ENCODE measurements at places on chromosomes 2 and 18.

DNA sequence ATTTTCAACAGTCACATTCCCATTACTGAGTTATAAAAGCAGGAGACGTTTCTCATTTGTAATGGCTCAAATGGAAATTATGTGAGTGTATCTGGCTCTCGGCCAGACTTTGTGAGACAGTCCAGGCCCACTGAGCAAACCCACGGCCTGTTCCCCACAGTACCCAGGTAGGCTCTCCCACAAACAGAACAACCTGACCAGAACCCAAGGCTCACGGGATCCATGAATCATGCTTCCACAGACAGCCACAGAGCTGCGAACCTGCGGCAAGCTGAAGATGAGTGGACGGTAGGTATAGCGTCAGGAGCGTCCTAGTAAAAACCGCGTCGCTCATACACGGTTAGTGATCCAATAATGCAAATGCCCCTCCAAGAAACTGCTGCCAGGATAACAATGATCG, 34.2 kb downstream of the NDUFA10 start:
- no peak for DNase-seq

DNA sequence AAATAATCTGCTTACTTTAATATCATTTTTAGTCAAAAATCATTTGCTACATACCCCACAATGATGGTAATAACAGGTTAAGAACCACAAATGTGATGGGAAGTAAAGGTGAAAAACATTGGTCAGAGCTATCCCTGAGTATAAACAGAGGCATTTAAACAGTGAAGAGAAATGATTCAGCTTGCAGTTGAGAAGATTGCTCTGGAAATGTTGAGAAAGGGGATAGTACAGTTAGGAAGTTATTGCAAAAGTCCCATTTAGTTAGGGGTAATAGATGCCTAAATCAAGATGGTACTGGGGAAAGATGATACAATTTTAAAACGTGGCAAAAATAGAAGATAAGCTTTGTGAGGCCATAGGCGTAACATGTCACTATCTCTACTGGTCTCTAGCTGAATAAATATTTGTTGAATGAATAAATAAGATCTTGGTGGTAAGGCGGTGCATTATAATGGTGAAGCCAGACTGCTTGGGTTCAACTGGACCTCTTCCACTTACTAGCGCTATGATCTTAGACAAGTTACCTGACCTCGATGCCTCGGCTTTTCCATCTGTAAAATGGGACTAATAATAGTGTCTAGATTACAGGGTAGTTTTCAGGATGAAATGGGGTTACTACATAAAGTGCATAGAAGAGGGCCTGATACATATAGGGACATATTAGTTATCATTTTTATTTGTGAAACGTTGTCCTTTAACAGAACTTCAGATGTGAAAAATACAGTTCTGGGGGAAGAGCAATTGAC, 2.0 kb upstream of the BZW1 start:
- DNase-seq: no peak

DNA sequence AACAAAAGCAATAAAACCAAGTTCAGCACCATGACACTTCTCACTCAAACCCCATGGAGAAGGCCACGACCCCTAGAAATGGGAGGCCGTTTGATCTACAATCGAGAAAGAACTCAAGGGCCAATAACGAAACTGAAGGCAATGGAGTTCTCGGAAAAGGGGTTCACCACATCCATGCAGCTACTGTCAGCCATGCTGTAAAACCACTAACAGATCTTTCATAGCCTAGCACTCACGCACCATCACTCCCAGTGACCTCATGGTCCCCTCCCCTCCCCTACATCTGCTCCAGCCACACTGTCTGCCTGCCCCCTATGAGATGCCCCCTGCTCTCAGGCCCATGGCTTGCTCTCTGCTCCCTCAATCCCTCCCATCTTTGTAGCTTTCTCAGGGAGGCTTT, 135.3 kb downstream of the TMEM163 start:
- no peak for DNase-seq

DNA sequence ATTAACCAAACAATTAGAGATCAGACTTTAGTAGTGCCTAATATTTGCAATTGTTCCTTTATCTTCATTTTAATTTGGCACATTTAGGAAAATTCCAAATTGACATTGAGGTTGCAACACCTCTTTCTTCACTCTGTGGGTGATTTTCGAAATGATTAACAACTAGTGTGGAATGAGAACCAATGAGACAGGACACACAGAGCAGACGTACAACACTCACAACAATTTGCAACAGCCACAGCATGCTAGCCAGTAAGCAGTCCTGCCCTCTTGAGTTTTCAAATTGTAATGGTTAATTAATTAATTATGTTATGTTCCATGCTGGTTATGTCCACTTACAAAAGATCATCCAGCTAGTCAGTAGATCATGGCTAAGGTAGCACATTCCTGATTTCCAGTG, 339.3 kb downstream of the LRP1B start:
- DNase-seq: no peak

GRCh38 chr2:9288681-9289338, 82.2 kb downstream of the ASAP2 start:
- no peak for DNase-seq

DNA sequence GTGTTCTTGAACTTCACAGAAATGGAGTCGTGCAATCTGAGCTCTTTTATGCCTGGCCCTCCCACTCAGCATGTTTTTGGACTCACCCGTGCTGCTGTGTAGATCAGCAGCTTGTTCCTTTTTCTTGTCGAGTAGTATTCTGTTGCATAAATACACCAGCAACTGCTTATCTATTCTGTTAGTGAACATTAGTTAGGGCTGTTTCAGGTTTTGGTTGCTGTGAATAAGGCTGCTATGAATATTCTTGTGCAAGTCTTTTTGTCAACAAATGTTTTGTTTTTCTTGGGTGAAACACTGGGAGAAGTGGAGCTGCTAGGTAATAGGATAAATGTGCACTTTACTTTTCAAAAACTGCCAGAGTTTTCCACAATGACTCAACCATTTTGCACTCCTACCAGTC, 15.3 kb upstream of the CIDEA start:
- DNase-seq: no peak

GRCh38 chr2:240884745-240885144, 11.2 kb downstream of the MAB21L4 start:
- no peak for DNase-seq

- DNase-seq: no peak
Measured at GRCh38 chr2:150122871-150123613, 364.4 kb downstream of the RND3 start.

DNA sequence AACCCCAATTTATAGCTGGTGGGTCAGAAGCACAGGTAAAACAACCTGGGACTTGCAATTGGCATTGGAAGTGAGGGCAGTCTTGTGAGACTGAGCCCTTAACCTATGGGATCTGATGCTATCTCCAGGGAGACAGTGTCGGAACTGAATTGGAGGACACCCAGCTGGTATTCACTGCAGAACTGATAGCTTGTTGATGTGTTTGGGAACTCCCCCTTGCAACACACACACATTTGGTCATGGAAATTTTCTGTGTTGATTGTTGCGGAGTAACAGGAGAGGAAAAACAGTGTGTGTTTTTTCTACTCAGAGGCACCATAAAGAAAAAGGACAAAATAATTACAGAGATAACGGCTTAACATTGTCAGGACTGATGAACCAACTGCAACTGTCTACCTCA, 16.1 kb downstream of the TPGS2 start:
- DNase-seq: no peak

DNA sequence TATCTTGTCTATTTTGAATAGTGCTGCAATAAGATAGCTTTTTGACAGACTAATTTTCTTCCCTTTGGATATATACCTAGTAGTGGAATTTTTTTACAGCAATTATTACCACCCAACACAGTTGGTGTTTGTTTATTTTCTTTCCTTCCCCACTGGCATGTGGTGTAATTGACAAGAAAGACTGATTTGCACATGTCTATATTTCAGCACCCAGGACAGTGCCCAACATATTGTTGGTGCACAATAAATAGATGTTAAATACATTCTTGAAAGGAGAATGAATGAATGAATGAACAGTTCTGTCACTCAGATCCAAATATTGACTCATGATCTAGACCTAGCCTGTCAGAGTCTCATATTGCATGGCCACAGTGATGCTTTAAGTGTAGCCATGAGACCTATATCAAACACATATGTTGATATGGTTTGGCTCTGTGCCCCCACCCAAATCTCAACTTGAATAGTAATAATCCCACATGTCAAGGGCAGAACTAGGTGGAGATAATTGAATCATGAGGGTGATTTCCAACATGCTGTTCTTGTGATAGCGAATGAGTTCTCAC, 538.2 kb downstream of the NYAP2 start:
- DNase-seq: no peak

- no peak for DNase-seq
Measured at GRCh38 chr2:45545943-45546342, 65.1 kb downstream of the SRBD1 start.

- no peak for DNase-seq
Measured at GRCh38 chr18:46411191-46411828, 245.7 kb downstream of the LOXHD1 start.

- DNase-seq: no peak
Measured at GRCh38 chr2:119774026-119774425, 14.3 kb downstream of the PTPN4 start.

GRCh38 chr18:13180614-13181375, 37.8 kb upstream of the LDLRAD4 start:
- DNase-seq: no peak

- no peak for DNase-seq
Measured at GRCh38 chr2:14843507-14844204, 211.1 kb downstream of the LRATD1 start.

DNA sequence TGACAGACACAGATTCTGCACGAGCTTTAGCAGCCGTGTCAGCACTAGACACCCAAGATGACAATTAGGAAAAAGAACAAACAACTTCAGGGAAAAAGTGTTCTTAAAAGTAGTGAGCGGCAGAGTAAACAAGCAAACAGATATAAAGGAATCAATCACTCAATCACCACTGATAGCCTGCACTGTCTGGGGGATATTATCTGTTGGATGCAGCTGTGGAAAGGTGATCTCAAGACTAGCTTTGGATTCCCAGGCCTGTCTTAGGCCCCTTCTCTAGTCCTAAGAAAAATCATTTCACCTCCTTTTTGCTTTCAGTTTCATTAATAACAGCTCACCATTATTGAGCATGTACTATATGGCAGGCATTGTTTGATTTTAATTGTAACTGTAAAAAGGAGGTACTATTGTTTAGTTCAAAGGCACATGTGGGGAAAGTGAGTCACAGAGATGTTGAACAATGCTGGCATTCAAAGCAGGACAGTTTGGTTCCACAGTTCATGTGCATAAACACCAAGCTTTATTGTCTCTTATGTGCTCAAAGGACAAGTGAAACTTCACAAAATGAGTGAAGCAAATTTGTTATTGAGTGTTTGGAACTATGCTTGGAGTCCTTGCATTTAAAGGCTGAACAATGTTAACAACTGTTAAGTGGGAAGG, 147.3 kb upstream of the TCF4 start:
- no peak for DNase-seq

- DNase-seq: no peak
Measured at GRCh38 chr2:29987146-29987545, 65.8 kb upstream of the ALK start.

DNA sequence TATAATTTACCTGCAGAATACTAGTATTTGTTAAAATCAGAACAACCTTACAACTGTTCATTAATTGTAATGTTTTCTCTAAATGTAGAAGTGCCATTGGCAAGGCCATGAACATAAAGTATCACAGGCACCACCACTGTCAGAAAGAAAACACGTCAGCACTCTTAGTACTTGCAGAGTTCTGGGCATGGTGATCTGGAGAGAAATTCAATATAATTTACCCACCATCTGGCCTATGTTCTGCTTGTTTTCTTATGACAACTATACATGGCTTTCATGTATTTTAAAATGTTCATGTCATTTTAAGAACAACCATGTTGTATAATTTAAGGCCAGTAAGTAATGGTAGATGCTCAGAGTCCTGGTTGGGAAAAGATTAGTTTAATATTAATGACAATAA, 114.2 kb upstream of the SULT1C3 start:
- no peak for DNase-seq

DNA sequence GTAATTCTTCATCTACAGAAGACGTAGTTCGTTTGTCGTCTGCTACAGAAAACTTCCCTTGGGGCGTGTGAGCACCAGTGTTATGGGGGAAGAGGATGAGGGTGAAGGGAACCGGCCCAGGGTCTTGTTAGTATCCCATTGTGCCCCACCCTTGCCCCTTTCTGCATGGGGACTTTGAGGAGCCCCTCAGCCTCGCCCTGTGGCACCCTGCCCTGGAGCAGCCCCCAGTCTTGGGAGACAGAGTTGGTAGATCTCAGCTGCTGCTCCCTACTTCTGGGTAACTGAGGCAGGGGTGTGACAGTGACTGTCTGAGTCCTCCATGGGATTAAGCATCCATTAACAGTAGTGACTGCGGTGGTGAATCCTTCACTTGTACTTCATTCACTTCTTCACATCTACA, 50.1 kb downstream of the RNF144A start:
- DNase-seq: no peak

DNA sequence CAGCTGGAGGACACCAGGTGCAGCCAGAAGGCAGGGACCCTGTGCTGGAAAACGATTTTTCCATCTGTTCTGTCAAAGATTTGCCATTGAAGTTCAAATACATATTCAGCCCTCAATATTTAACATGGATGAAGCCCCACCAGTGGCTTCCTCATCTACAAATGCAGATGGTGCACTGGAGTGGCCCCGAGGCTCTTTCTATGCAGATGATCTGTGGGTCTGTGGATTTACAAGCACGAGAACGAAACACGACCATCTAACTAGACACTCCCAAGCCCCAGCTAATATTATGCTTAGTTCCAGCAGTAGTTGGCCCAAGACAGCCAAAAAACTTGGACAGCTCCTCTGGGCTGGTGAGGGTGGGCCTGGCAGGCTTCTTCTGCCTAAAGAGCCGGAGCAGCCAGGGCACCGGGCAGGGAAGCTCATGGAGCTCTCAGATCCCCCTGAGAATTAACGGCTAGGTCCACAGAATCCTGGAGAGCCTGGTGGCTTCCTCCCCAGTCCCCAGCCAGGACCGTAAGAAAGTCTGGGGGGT, 9.2 kb upstream of the IL1R2 start:
- no peak for DNase-seq

DNA sequence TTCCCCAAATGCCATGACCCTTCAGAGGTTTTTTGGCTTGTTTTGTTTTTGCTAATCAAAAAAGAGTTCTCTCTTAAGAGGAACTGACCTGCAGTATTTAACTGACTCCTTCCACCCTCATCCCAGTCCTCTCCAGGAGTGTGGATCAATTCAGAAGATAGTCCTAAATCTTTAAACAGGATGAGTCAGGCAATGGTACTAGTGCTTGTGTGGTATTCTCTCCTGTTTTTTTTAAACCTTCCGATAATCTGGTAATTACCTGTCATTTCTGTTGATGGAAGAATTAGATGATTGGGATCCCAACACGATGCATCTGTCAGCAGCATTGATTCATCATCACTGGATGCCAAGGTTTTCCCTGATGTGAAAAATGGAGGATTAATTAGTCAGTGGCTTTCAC, 41.2 kb downstream of the ETAA1 start:
- no peak for DNase-seq

GRCh38 chr18:29874519-29875098, 1167.9 kb downstream of the DSC3 start:
- DNase-seq: no peak

GRCh38 chr2:47360927-47361326, 42.0 kb upstream of the MSH2 start:
- no peak for DNase-seq

GRCh38 chr18:78145096-78145495, 834.5 kb upstream of the SALL3 start:
- DNase-seq: no peak

GRCh38 chr2:188189356-188189755, 102.3 kb upstream of the GULP1 start:
- DNase-seq: no peak
